ENCODE measurements at places on chromosomes 3 and 15.

GRCh38 chr3:14283813-14284438, 105.3 kb downstream of the LSM3 start:
- no peak for DNase-seq

GRCh38 chr3:62057339-62058047, 315.9 kb downstream of the FEZF2 start:
- DNase-seq: no peak

DNA sequence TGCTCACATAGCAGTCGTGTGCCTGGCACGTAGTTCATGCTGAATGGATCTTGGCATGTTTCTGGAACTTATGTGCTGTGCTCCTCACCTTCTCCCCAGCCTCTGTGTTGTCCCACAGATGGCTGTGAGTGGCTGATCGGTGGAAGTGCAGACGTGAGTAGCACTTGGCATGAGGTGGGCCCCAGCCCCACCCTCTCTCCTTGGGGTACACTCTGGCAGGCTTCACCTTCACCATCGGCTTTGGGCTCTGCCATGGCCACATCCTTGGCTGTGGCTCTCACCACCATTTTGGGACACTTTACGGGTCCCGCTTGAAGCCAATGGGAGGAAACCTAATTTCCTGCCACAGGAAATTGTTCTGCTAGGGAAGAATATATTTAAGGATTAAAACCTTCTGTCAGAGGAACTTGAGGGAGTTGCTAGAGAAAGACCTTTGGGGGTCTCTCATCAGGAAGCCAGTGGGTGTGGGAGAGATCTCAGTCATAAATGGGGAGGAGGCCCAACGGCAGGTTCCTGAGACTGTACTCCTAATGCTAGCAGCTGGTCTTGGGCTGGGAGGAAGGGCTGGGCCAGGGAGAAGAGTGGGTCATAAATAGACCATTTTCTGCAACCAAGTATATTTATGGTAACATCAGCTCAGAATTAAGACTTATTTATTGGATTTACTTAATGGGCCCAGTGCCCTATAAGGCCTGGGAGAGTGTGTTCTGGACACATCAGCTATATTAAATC, 92.3 kb downstream of the SMAD3 start:
- no peak for DNase-seq

DNA sequence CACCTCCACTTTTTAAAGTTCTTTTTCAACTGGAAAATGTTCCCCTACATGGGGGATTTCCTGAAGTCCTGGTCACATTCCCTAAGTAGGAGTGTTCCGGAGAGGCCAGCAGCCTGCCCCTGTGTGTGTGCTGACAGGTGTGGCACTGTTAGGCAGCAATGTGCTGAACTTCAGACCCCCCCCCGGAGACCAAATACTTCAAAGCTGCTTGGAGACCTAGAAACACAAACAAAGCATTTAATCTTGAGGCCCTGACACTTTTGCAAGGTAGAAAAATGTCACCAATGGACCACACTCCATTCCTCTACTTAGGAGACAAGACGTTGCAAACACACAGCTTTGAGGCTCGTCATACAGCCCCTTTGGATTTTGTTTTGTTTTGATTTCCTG, 259.6 kb upstream of the CTNNB1 start:
- DNase-seq: no peak

All from RPMI8226 (cell line).